ENCODE measurements at places on chromosomes 11 and 22. TPM values are rescaled to one million over a fixed set of nuclear protein-coding genes. Genes with fewer than 3 reads are reported as not detected.

The TMEM191C gene
- polyA plus RNA-seq: 1.2 TPM

The ROM1 gene
- polyA plus RNA-seq: 2.7 TPM

The MOGAT2 gene
- polyA plus RNA-seq: 0.69 TPM

The APLP2 gene
- 517 TPM for polyA plus RNA-seq

The PGA5 gene
- not detected for polyA plus RNA-seq

The TPBGL gene
- 0.24 TPM for polyA plus RNA-seq

The APOA5 gene
- not detected for polyA plus RNA-seq

The PRRG4 gene
- 6.3 TPM for polyA plus RNA-seq

The RIC3 gene
- 10.5 TPM for polyA plus RNA-seq

The DKK3 gene
- polyA plus RNA-seq: 72.5 TPM

The B4GALNT4 gene
- 50.1 TPM for polyA plus RNA-seq

The POTEH gene
- polyA plus RNA-seq: not detected

The LARGE2 gene
- polyA plus RNA-seq: 18.9 TPM

The MS4A12 gene
- not detected for polyA plus RNA-seq

The KCNK4 gene
- polyA plus RNA-seq: not detected

The PISD gene
- 28.8 TPM for polyA plus RNA-seq

The CST6 gene
- not detected for polyA plus RNA-seq

The C11orf87 gene
- polyA plus RNA-seq: 0.32 TPM

The SLCO2B1 gene
- 6.7 TPM for polyA plus RNA-seq

The PYGM gene
- 2.6 TPM for polyA plus RNA-seq

The MS4A6A gene
- 17.0 TPM for polyA plus RNA-seq

The RBMXL2 gene
- 0.08 TPM for polyA plus RNA-seq

The RASL10A gene
- 0.26 TPM for polyA plus RNA-seq

The POU2AF2 gene
- not detected for polyA plus RNA-seq

The INS gene
- polyA plus RNA-seq: not detected

The IGLL1 gene
- 0.98 TPM for polyA plus RNA-seq

The TIMP3 gene
- 136 TPM for polyA plus RNA-seq
